ENCODE measurements at places on chromosomes 1 and 21.
A peak's percentile ranks its signal among the peaks of the same experiment; 100 is the strongest.

DNA sequence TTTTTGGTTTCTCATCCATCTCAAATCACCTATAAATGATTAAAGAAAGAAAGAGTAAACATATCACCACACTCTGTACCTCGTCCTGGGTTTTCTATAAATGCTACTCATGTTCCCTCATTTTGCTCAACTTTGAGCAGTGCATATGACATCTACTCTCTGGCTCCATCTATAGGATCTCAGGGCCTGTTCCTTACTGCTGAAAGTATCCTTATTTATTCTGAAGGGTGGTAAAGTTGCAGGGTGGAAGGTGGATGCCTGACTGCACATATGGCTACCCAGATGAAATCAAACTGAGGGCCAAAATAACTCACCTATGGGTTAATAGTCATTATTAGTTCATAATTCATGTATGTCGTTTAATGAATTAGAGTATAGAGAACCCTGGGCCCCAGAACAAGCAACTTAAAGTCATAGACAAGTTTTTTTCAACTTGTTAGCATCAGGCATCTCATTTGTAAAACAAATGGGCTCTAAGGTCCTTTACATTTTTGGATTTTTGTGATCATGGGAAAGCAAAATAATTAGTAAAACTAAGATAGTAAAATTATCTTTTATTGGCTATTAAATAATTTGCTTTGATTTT lies 46.5 kb downstream of the NCF2 start:
- DNase-seq, result peak; percentile 37

DNA sequence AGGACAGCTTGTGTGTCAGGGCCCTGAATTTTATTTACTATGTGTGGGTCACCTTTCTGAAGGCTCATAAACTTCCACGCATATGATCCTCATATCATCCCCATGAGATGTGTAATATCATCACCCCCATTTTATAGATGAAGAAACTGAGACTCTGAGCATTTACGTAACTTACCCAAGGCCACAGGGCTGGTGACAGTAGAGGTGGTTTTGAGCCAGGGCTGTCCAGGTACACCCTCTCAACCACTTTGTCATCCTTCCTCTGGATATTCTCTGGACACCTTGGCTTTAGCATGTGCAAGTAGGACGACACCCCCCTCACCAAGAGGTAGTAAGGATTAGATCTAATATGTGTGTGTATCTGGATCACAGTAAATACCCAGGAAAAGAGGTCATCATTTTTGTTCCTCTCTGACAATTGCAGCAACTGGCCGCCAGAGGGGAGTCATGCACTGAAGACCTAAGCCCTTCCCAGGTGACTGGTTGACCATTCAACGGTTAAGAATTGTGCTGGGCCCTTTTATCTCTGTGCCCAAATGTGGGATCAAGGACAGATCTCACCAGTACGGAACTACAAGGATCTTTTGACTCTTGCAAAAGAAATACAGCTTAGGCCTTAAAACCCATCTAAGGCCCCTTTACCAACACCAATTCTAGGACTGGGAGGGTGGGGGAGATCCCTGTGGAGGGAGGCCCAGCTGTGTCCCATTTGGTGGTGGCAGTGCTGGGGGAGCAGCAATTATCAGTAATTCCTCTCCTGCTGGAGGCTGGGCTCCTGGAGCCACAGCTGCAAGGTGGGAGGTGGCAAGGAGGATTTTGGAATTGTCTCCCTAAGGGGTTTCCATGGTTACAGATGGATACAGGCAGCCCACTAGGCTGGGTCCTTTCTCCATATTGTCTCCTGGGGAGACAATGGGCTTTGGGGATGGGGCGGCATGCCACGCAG lies 13.7 kb upstream of the E2F2 start:
- DNase-seq, result peak; percentile 68

DNA sequence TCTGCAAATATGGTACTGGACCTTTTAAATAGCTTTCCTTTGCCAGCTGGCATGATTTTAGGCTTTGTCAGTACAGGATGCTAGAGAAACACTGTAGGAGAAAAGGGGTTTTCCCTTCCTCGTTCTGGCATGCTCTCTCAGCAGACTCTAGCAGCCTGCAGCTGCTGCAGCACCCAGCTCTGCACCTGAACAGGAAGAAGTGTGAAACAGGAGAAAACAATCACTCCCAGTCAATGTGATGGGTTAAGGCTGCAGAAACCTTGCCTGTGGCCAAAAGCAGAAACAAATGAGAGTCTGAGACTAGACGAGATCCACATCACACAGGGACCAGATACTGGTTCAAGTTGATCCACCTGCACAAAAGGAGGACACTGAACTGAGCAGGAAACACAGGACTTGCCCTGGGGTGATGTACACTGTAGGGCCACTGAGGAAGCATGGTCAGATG lies 21.2 kb downstream of the OVGP1 start:
- no peak for DNase-seq

DNA sequence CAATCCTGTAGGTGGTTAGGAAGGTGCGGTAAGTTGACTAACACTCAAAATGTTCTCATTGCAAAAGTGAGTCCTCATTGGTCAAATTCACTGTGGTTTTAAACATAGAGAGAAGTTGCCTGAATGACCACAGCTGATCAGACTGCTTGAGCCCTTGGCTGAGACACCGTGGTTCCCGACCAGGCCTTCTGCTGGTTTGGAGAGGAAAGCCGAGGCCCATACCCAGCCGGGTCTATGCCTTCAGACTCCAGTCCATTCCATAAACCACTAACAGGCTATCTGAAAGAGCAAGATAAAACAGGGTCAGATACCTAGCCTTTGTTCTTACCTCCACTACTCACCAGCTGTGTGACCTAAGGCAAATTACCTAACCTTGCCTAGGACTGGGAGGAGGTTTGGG lies 133.9 kb downstream of the LMX1A start:
- no peak for DNase-seq

GRCh38 chr1:38210021-38210894 lies 163.7 kb upstream of the POU3F1 start:
- no peak for DNase-seq

DNA sequence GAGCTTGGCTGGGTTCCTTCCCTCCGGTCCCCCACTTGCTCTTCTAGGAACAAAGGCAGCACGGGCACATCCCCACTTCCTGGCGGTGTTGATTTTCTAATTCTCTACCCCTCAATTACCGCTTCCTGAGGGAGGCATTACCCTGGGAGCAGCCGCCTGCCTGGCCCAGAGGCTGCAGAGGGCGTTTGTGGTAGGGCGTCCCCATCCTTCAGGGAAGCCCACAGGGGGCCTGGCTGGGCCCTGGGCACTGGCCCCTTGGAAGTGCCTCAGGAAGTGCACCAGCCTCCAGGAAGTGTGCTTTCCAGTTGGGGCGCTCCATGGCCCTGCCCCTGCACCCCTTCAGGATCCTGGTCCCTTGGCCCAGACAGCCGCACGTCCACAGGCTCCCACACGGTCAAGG lies 42.1 kb upstream of the CASZ1 start:
- DNase-seq, result no peak

GRCh38 chr1:185926588-185926987 lies 192.4 kb downstream of the HMCN1 start:
- peak; percentile 3 for DNase-seq

DNA sequence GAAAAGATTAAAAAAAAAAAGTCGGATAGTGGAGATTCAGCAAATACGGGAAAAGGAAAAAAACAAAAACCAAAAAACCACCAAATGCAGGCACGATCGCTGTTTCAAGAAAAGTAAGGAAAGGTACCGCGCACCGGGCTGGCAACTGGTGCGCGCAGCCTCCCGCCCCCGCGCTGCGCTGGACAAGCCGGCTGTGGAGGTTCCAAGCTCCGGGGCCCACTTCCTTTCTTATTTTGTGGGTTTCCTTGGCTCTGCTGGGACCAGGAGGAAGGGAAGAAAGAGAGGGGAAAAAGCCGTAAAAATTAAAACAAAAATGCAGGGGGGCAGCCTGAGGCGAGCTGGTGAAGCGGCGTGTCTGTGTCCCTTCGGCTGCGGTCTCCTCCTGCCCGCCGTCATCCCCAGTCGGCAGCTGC lies 233 bp downstream of the ADAMTS5 start:
- DNase-seq, result no peak

DNA sequence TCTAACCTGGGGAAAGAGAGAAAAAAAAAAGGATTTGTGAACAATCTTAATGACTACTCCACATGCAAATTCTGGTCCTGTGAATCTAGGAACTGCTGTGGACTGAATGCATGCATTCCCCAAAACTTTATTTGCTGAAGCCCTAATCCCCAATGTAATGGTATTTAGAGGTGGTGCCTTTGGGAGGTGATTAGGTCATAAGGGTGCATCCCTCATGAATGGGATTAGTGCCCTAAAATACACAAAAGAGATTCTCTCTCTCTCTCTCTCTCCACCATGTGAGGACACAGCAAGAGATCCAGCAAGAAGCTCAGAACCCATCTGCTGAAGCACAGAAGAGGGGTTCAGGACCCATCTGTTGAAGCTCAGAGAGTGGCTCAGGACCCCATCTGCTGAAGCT lies 26.2 kb upstream of the KIRREL1 start:
- no peak for DNase-seq

DNA sequence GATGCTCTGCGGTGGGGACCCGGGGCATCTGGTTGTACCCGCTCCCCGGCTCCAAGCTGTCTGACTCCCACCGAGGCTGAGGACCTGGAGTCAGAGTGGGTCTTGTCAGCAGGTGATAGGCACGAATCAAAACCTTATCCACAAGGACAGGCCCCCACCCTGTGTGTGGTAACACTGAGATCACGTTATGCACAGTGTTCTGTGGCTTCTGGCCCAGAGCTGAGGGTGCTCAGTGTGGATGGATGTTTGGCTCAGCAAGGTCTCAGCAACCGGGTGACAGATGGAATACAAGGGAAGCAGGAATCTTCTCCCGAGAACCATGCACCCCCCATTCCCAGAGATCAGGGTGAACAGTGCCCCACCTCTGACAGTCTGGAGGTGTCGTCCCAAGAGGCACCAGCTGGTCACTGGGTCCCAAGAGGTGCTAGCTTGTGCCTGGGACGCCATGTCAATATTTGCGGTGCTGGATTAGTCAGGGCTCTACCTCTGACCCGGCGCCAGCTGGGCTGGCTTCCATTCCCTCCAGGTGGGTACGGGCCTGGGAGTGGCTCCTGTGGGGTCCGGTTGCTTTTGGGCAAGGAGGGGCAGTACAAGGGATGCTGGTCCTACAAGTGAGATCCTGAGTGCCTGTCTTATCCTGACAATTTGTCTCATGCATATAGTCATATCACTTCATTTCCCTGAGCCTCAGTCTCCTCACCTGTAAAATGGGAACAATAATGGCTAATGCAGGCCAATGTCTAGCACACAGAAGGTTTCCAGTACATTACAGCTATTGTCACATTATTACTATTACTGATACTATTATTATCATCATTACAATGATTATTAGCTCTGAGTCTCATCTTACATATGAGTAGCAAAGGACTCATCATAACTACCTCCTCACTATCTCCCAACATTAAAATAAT lies 957 bp downstream of the CAPN9 start:
- no peak for DNase-seq

GRCh38 chr1:203673550-203674411 lies 47.1 kb downstream of the ATP2B4 start:
- DNase-seq, result peak; percentile 93

GRCh38 chr1:64470665-64471217 lies 812 bp downstream of the CACHD1 start:
- DNase-seq, result peak; percentile 50

GRCh38 chr1:83693427-83694126 lies 305.4 kb downstream of the TTLL7 start:
- DNase-seq, result peak; percentile 15

DNA sequence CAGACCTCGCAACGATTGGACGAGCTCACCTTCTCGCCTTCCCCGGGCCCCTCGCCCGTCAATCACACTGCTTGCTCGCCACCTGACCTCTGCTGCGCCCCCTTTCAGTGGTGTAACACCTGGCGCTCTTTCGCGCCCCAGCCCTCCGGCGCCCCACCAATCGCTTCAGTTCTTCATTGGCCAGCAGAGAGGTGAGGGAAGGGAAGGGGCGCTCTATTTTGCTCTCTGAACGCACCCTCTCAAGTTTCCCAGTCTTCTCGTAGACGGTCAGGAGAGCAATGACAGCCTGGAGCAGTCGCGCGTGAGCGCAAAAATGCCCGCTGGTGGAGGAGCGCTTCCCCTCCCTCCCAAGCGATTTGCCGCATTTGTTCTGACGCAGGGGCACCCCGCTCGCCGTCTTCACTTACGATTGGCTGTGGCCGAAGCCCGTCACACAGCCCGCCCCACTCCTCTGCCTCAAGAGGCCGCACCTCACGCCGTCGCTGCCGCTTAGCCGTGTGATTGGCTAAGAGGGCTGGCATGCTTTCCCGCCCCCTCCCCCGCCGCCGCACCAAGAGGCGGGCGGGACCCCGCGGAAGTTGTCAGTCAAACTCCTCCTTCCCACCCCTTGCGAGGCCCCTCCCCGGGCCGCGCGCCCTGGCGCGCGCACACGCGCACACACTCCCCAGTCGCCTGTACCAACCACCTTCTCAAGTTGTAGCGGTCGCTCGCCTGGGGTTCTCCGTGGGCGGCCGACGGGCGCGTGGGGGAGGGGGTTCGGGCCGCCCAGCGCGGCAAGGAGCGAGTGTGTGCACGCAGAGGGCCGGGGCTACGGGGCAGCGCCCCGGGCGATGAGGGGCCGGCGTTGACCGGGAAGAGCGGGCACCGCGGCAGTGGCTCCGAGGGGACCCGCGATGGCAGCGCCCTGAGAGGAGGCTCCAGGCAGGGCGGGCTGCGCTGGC lies at the start of gene PPP2R5A:
TSS of gene PPP2R5A (plus strand) at position 667 of the 941 bp plus-strand sequence. CDS start 701 bp downstream, outside the sequence.
- DNase-seq, result peak; percentile 97

DNA sequence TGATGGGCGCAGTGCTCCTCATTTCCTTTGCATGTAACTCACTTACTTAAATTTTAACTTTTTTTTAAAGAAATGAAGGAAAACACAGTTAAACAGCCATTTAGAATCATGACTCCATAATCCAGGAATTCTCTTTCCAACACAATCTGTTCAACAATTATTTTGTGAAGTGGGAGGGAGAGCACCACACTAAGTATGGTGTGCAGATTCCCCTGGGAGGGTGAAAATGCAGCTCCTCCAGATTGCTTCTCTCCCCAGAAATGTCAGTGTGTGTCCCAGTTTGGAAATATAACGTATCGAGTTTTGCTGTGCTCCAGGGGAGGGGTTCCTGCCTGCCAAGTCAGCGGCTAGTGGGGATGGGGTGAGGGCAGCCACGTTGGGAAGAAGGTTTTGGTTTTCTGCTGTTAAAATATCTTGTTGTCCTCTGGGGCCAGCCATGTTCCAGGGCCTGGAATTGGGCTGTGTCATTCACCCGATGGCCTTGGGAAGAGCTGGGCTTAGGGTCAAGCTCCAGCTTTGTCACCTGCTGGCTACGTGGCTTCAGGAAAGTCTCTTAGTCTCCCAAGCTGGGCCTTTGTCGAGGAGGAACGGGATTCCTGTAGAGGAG lies 17.3 kb upstream of the DISP3 start:
- DNase-seq, result no peak

- no peak for DNase-seq
Measured at GRCh38 chr1:41327383-41327999, 33.7 kb upstream of the FOXO6 start.

- DNase-seq, result peak; percentile 78
Measured at GRCh38 chr21:34510148-34511142, 1.6 kb downstream of the KCNE1 start.

DNA sequence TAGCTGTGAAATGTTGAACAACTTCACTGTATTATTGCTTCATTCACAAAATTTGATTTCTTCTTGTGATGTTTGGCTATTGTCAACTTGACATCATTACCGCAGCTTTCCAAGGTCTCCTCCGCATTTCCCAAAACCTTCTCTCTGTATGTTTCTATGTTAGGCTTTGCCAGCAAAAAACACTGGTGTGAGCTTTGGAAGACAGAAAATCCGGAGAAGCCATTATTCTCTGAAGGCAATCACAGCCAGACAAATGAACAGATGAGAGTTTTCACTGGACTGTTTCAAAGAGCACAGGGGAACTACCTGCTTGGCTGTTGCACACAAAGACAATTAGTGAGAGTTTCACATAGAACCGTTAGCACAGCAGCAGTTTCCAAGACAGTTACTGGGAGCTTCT lies 609.6 kb downstream of the BRINP3 start:
- DNase-seq, result no peak

- DNase-seq, result no peak
Measured at GRCh38 chr1:50986653-50987052, 16.6 kb downstream of the CDKN2C start.

All from hepatic stellate cell (primary cell).